Purkinje cell (primary cell): ENCODE measurements at places on chromosomes 7 and 10. TPM values are rescaled to one million over a fixed set of nuclear protein-coding genes. Genes with fewer than 3 reads are reported as not detected.

The LRRC61 gene
- polyA plus RNA-seq: 0.67 and 2.2 TPM in 2 replicates

The MBL2 gene
- polyA plus RNA-seq: not detected in 2 replicates

The LDB3 gene
- 1.1 and 2.1 TPM in 2 replicates for polyA plus RNA-seq

The CPED1 gene
- not detected in 2 replicates for polyA plus RNA-seq

The GRID1 gene
- polyA plus RNA-seq: 0.52 and 3.9 TPM in 2 replicates

The INMT gene
- polyA plus RNA-seq: 0.22 and 0.60 TPM in 2 replicates

The EFCAB10 gene
- polyA plus RNA-seq: 1.3 and 4.4 TPM in 2 replicates

The PLXDC2 gene
- 98.7 and 105 TPM in 2 replicates for polyA plus RNA-seq
